ENCODE measurements at places on chromosomes 5 and 9. TPM values are rescaled to one million over a fixed set of nuclear protein-coding genes. Genes with fewer than 3 reads are reported as not detected.

SH2D3C gene
- total RNA-seq, result 5.7 TPM

PLEKHG4B gene
- total RNA-seq, result 6.0 TPM

IQGAP2 gene
- total RNA-seq, result 43.5 TPM

OR1Q1 gene
- total RNA-seq, result not detected

SLC23A1 gene
- 0.30 TPM for total RNA-seq

ELOVL7 gene
- total RNA-seq, result 12.9 TPM

LECT2 gene
- total RNA-seq, result not detected

HNRNPH1 gene
- total RNA-seq, result 851 TPM

Measured in skin of body (tissue), 3 donors.